ENCODE measurements at places on chromosomes 6 and 20.

DNA sequence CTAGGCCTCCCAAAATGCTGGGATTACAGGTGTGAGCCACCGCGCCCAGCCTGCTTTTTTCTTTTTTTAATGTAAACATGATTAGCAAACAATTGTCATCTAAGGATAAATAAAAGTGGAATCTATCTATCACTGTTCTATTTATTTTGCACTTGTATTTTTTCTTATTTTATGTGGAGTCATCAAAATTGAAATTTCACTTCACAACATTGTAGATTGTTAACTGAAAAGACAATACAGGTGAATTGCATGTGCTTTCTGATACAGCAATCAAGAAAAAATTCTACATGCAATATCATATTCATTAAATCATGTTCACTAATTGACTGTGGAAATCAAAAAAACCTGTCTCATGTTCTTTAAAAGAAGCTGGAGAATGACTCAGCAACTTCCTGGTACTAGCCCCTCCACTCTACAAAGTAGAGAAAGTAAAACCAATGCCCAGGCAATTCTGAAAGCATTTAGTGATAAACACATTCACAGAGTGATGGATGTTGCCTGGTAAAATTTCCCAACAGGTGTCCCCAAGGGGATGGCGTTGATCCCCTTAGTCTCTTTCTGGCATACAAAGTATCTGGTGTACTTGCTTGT lies 10.7 kb upstream of the RFX6 start:
- DNase-seq, result no peak

DNA sequence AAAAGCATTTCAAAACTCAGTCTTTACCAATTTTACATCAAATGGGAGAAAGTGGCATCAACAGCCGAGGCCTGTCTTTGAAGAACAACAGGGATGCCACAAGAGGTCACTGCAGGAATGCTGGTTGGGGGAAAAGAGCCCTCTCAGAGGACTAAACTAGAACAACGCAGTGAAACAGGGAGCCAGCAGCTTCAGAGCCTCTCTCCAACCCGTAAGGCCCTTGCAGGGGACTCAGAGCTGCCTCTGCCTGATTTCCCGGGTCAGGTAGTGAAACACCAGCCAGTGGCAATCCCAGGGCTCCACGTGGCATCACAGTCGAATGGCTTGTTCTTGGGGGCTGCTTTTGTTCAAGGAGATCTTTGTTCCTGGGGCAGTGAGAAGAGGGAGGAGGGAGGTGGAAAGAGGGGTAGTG lies 55.0 kb upstream of the KCNK16 start:
- DNase-seq, result no peak

- DNase-seq, result no peak
These were observed 2.5 kb downstream of the BLOC1S5 start for GRCh38 chr6:8061736-8062135.

DNA sequence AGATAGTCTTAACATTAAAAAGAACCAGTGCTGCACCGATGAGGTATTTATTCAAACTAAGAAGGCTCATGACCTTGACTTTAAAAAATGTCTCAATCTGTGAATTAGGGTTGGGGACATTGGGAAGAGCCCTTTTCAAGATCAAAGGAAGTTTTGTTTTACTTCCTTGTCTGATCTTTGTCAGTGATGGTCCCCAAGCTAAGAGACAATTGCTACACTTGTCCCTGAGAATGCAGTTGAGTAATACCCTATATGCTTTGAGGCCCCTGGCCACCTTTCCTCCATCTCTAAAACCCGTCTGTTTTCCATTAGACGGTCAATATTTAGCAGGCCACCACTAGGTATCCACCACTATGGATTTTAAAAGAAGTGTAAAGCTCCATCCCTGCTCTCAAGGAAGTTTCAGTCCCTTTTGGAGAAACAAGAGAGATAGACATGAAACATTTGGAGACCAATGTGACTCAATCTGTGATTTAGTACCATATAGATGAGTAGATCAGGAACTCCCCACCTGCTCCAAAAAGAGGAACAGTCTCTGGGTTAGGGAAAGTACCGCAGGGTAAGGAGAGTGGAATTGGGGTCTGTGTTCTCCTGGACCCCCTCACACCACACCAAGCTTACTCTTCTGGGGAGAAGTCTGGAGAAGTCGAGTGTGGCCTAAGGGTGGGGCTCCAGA lies 99.1 kb upstream of the ISM1 start:
- no peak for DNase-seq
